ENCODE measurements at places on chromosomes 5 and 9. TPM values are rescaled to one million over a fixed set of nuclear protein-coding genes. Genes with fewer than 3 reads are reported as not detected.
A peak's percentile ranks its signal among the peaks of the same experiment; 100 is the strongest.

DNA sequence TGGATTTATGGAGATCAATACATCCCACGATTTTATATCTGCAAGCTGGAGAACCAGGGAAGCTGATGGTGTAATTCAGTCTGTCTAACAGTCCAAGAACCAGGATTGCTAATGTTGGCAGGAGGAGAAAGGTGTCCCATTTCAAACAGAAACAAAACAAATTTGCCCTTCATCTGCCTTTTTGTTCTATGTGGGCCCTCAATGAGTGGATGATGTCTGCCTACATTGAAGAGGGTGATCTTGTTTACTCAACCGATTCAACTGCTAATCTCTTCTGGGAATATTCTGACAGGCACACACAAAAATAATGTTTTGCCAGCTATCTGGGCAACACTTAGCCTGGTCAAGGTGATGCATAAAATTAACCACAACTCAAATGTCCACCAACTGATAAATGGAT, 65.1 kb upstream of the IL33 start:
- no peak for DNase-seq

GRCh38 chr5:179765400-179765799, 28.4 kb upstream of the LTC4S start:
- DNase-seq = no peak

GRCh38 chr5:134136771-134137170, 22.3 kb downstream of the TCF7 start:
- peak; percentile 24 for DNase-seq

- DNase-seq = no peak
Observed at GRCh38 chr9:88721495-88722279, 186.7 kb downstream of the NXNL2 start.

- DNase-seq = no peak
Observed at GRCh38 chr9:26949637-26950069, 2.6 kb upstream of the PLAA start.

DNA sequence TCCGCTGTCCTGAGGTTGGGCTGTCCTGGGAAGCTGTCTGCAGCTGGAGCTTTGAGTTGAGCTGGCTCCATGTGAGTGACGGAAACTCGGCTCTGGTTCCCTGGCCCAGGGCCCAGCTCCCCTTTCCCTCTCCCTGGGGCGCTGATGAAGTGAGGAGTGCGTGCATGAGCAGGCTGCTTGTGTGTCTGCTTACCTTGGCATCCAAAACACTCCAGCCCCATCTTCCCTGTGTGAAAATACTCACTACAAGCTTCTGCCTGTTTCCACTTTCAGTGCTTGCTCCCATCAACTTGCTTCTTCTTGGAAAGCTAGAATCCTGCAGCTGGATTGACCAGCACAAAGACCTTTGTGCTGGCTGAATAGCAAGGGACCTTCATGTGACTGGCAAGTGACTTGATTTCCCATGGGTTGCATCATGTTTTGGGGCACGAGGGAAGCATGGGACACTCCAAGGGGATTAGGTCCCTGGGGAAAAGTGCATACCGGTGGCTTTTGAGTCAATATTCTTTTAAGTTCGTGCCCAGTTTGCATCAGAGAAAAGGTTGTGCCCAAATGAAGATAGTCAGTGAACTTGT, 198.1 kb downstream of the GADD45G start:
- DNase-seq = no peak

DNA sequence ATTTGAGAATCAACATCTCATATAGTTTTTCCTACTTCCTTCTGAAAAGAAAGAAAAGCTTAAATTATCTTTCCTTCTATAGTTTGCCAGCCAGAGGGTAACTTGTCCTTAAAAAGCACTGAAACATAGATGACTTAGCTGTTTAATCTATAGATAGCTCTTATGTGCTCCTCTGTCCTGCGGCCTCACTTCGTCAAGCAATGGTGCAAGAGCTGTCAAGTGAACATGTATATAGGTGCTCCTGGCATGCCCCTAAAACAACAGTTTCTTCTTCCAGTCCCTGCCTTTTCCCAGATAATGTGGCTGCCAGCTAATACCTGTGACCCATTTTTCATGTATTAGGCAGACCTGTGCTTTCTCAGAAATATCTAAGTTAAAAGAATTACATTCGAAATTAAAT, 287.7 kb upstream of the EFNA5 start:
- DNase-seq = no peak

- DNase-seq = no peak
Observed at GRCh38 chr9:111872886-111873285, 23.7 kb upstream of the UGCG start.

GRCh38 chr9:29968831-29969230, 2395.6 kb upstream of the C9orf72 start:
- DNase-seq = no peak

- DNase-seq = no peak
Observed at GRCh38 chr5:38297830-38298608, 39.7 kb downstream of the EGFLAM start.

DNA sequence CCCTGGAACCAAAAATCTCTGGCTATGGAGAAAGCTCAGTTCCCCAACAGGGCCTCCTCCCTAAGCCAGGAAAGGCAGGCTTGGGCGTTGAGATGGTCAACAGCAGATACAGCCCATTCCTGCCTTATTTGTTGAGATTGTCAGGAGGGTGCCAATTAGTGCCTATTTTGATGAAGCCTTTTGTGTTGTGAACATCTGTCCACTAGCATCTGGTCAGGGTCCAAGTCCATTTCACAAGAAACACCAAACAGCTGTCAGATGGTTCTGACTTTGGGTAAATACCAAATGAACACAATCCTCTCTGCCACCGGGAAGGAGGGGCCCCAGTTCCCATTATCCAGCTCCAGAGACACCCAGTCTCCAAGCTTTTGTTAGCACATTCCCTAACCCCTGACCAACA, 19.9 kb downstream of the SEMA6A start:
- no peak for DNase-seq

Gene ELAVL2
- total RNA-seq = 0.25 TPM

Gene SCGB3A1
- 0.93 TPM for total RNA-seq

Gene CYLC2
- not detected for total RNA-seq

Measured in left lobe of liver (tissue), 2 donors.